ENCODE measurements at places on chromosomes 16 and 17.

GRCh38 chr16:61681124-61681523, 355.1 kb downstream of the CDH8 start:
- DNase-seq: no peak

DNA sequence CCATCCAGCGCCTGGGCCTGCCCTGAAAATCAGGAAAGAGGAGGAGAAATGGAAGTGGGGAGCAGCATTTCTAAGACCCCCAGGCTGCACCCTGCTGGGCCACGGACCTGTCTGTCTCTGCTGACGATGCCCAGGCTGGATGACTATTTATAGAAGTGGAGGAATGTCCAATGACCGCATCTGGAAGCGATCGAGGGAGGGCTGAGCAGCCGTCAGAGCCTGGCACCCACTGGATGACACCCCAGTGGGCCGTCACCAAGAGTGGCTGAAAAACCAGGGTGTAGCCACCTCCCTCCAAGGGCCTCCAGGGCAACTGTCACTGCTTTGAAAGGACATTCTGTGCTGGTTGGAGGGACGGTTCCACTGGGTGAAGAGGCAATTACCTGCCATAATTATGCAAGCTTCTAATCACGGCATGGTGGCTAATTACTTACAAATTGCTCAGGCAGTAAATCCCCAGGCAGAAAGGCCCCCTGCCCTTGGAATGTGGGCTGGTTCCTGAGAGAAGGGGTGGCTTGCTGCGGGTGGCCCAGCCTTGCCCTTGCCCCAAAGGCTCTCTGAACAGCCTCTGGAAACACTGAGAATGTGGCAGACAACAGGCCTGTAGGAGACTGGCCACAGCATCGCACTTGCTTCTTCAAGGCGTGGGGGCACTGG, 332.1 kb downstream of the C16orf95 start:
- DNase-seq: no peak

GRCh38 chr17:21375757-21376080, 438 bp upstream of the KCNJ12 start:
- DNase-seq: no peak

DNA sequence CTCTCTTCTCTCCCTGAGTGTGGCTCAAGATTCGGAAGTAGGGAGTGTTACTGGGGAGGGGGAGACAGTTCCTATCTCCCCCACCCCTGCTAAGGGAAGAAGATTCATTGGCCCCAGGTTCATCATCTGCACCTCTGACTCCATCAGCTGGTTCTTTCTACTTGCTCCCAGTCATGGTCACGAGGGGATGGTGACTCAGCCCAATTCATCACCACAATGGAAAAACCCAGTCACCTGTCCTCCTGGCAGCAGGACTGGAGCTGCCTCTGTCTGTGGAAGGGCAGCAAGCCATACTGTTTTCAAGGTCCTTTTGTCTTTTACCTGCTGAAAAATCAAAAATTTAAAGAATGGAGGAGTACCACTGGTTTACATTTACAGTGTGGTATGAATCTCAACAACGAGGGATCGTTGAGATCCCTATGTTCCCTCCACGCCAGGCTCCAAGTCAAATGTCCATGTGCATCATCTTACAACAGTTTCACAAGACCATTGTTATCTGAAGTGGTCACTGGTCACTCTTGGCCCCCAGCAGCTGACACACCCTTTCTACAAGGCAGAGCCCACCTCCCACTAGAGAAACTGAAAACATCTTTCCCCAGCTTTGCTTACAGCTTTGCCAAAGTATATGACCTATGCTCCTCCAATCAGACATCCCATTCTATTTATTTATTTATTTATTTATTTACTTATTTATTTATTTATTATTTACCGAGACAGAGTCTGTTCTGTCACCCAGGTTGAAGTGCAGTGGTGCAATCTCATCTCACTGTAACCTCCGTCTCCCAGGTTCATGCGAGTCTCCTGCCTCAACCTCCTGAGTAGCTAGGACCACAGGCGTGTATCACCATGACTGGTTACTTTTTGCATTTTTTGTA, 40.4 kb upstream of the NDRG4 start:
- DNase-seq: no peak

GRCh38 chr17:27322026-27322425, 28.1 kb downstream of the WSB1 start:
- no peak for DNase-seq

- no peak for DNase-seq
These were observed 27.0 kb upstream of the AKTIP start for GRCh38 chr16:53530046-53530445.

DNA sequence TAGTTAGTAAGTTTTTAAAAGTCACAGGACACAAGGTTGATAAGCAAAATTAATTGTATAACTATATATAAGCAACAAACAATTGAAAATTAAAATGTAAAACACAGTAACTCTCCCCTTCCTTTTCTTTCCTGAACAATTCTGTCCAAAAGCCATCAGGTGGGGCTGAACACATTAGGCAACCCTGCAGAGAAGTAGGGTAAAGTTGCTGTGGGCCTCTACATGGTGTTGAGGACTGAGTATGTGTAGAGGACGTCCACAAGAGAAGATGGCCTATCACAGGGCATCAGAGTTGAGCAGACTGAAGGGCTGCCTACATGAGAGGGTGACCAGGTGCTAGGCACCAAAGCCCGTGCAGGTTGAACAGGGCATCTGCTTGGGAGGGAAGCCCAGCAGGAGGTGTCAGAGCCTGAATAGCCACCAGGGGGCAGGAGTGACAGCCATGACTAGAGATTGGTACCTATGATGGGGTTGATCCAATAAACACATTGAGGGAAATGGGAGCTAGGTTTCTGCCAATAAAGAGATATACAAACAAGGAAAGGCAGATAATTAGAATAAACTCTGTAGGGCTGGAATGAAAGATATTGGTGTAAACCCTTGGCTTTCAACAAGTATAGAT, 415.1 kb downstream of the NPIPA8 start:
- DNase-seq: no peak

DNA sequence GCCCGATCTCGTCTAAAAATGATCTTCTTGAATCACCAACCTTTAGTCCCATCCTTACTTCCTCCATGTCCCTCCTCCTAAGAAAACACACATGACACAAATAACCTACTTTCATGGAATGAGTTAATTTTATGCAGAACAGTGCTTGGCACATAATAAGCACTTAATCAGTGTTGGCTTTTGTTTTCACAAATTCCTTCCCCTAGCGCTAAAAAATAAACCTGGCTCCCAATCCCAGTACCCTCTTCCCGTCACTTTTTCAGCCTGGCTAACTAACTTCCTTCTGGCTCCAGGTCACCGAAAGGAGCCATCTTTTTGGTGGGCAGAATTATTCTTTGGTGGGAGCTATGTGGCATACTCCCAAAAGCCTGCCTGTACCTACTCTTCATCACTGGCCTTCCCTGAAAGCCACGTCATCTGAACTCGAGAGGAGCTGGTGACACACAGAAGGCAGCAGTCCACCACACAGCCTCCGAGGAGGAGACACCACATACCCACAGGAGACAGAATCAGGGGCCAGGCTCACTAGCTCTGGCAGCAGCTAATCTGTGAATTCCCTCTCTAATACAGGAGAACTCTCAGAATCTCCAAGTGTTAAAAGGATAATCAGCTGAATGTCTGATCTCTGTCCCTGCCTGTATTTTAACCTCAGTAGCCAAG, 114.5 kb downstream of the SMG6 start:
- DNase-seq: no peak

Measured in activated CD4-positive, alpha-beta T cell treated with anti-CD3 and anti-CD28 coated beads for 1 hour (primary cell).